ENCODE measurements at places on chromosomes 12 and 14.
A peak's percentile ranks its signal among the peaks of the same experiment; 100 is the strongest.

DNA sequence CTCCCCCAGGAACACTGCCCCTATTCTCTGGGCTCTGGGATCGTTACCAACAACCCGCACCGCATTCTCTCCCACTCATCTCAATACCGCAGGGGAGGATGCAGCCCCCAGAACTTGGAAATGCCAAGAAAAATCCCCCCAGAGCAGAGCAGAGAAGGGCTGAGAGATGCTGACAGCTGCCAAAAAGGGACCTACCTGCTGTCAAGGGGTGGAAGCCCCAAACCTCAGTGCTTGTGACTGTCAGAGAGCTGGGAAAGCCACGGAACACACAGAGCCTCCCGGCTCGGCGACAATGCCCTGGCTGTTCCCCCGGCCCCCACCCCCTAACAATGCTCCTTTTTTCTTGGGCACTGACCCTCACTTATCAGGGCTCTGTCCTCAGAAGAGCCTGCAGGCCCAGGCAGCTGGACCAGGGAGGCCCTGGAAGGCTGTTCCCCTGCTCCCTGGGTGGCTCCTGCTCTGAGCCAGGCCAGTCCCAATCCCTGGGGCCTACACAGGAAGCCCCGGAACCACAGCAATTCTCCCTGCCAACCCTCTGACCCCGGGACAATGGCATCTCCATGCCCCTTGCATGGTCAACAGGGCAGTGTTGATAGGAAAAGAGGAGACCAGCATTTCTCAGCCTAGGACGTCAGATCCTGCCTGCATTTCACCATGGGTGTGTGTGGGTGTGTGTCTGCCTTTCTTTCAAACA is 78.9 kb downstream of the ITPK1 start:
- no peak for DNase-seq

GRCh38 chr12:125794401-125794800 is 729.2 kb downstream of the AACS start:
- DNase-seq: no peak

GRCh38 chr12:17278946-17279345 is 673.0 kb upstream of the LMO3 start:
- no peak for DNase-seq

- DNase-seq: peak; percentile 3
Measured at GRCh38 chr14:96162265-96162664, 42.4 kb upstream of the BDKRB2 start.

Data from H9 (cell line).